Frontal cortex (tissue), 4 donors: ENCODE measurements at places on chromosomes 1 and 21. TPM values are rescaled to one million over a fixed set of nuclear protein-coding genes. Genes with fewer than 3 reads are reported as not detected.

Gene ANKRD35
- total RNA-seq, result 0.82 TPM

Gene RORC
- under 0.01 TPM for total RNA-seq

Gene FAM72D
- total RNA-seq, result 0.41 TPM

Gene PLA2G2A
- not detected for total RNA-seq

Gene RGSL1
- 0.82 TPM for total RNA-seq

Gene SPATA21
- not detected for total RNA-seq

Gene ADAMTS4
- 0.41 TPM for total RNA-seq

Gene XCL2
- not detected for total RNA-seq

Gene TMPRSS2
- total RNA-seq, result not detected

Gene CFHR1
- 0.41 TPM for total RNA-seq
